Muscle of back (tissue), 13 donors: ENCODE measurements at places on chromosomes 16 and 17.

- DNase-seq = no peak
These were observed 4.8 kb downstream of the GFAP start for GRCh38 chr17:44910231-44911106.

- DNase-seq = no peak
These were observed 215.4 kb downstream of the SEC14L1 start for GRCh38 chr17:77356109-77356689.

GRCh38 chr17:64546716-64547115, 39.9 kb downstream of the CEP95 start:
- DNase-seq = no peak

GRCh38 chr16:24152826-24153225, 103.3 kb upstream of the CACNG3 start:
- no peak for DNase-seq

DNA sequence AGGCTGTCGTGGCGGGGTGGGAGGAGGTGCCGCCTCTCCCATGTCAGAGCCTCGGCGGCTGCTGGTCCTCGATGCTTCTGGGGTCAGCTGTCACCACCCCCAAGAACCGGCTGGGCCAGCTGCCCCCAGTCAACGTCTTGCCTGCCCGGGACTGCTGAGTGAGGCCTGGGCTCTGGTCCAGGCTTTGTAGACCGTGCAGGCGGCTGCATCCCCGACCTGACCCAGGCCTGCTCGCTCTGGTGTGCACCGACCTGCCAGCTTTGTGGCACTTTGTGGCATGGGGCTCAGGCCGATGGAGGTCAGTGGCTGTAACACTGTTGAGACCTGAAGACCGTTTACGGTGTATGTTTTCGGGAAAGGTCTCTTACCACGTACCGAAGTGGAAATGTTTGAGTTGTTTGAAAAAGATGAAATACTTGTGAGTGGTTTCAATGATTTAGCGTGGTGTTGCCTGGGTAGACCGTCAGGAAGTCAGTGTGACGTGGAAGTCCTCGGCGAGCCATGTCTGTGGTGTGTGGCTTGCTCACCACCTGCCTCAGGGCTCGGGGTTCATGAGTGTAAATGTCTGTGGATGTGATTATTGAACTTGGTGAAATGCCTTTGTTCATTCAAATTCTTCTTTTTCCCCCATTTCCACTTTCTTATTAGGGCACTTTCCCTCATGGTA, 53.2 kb upstream of the ZNF750 start:
- DNase-seq = peak; percentile 79

DNA sequence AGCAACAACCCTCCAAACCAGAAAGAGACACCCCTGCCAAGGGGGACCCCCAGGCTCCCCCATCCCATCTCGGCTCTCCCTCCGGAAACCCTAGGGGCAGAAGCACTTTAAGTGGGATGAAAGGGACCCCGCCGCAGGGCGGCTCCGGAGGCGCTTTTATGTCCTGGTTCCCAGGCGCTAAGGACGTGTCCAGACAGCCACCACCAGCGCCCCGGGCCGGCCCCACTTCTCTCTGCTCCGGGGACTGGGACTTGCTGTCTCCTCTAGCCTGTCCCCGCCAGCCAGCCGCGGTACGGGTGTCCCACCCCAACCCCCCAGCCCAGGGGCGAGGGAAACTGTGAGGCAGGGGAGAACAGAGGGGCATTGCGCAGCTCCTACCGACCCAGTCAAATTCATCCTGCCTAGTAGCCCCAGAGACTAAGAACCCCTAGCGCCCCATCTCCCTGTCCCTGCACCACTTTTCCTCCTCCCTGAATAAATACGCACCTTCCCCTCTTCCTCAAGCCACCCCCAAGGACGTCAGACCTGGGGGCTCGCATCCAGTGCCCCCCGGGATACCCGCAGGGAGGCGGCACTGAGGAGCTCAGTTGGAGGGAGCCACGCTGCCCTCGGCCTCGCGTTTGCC, 4.1 kb downstream of the SP6 start:
- no peak for DNase-seq

- DNase-seq = no peak
These were observed 21.9 kb downstream of the ST3GAL2 start for GRCh38 chr16:70416748-70417616.

DNA sequence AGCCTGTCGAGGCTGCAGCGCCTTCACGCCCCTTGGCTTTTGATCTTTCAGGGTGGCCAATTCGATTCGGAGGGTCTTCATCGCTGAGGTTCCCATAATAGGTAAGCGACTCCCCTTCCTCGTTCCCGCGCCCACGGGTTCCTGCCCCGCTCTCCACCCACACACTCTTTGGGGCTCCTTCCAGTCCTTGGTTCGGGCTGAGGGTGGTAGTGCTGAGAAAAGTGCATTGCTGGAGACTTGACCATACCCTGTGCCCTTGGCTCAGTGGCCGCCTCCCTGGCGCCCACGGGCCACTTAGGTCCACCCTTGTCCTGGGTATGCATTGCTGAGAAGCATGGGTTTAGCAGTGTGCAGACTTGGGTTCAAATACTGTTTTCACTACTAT, 491 bp downstream of the POLR2C start:
- no peak for DNase-seq

DNA sequence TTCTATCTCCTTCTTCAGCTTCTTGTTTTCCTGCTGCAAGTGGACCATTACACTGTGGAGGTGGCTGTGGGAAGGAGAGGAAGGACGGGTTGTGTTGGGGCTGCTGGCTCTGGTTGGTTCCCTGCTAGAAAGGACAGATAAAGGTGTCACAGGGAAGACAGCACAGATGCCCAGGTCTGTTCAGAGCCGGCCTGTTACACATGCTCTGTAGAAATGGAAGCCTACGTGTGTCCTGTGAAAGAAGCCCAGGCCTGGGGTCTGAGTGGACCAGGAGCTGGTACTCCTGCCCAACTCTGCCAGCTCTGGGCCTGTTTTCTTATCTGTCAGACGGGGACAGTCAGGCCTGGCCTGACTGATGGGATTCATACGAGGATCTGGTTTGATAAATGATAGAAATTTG, 26.4 kb downstream of the DHX38 start:
- no peak for DNase-seq

DNA sequence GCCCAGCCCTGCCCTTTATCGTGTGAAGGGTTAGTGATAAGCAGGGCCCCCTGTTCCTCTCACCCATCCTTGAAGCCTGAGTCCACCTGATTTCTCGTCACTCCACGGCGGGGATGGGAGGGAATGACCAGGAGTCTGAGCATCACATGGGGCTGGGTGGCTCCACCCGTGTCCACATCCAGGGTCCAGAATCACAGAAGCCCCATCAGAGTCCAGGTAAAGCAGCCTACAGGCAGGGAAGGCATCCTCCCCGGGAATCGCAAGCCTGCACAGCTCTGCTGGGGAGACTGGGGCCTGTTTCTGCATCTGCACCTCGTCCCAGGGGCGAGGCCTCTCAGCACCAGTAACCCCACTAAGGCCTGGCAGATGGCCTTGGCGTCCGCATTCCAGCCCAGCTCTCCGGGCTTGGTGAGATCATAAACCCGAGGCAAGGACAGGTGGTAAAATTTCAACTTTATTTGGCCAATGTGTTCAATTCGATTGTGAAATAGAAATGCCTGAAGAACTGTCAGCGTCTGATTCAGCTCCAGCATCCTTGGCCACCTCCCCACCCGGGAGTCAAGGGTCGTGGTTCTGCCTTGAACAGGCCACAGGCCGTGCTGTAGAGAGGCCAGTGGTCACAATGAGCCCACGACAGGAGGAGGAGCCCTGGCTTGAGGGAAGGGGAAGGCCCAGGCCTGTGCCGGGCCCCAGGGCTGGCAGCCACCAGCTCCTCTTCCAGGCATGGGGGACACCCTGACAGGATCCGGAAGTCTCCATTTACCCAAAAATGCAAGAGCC, 8.1 kb upstream of the PPP1R27 start:
- DNase-seq = no peak

GRCh38 chr17:71287071-71287823, 833.6 kb upstream of the SOX9 start:
- no peak for DNase-seq
